Brain microvascular endothelial cell (primary cell): ENCODE measurements at places on chromosomes 1 and 21.
A peak's percentile ranks its signal among the peaks of the same experiment; 100 is the strongest.

DNA sequence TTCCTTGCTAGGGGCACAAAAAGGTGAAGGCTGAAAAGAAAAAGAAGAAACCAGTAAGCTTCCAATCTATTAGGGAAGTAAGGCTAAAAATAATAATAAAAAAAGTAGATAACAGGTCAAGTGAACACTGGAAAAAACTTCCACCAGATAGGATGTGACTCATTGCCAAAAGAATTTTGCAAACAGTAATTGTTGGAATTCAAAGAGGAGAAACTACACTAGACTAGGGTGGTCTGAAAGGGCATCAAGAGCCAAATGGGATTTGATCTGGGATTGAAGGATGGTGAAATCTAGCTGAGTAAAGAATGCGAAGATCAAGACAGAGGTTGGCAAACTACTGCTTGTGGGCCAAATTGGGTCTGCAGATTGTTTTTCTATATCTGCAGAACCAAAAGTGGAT lies 6.0 kb upstream of the ST6GALNAC3 start:
- DNase-seq, result no peak

DNA sequence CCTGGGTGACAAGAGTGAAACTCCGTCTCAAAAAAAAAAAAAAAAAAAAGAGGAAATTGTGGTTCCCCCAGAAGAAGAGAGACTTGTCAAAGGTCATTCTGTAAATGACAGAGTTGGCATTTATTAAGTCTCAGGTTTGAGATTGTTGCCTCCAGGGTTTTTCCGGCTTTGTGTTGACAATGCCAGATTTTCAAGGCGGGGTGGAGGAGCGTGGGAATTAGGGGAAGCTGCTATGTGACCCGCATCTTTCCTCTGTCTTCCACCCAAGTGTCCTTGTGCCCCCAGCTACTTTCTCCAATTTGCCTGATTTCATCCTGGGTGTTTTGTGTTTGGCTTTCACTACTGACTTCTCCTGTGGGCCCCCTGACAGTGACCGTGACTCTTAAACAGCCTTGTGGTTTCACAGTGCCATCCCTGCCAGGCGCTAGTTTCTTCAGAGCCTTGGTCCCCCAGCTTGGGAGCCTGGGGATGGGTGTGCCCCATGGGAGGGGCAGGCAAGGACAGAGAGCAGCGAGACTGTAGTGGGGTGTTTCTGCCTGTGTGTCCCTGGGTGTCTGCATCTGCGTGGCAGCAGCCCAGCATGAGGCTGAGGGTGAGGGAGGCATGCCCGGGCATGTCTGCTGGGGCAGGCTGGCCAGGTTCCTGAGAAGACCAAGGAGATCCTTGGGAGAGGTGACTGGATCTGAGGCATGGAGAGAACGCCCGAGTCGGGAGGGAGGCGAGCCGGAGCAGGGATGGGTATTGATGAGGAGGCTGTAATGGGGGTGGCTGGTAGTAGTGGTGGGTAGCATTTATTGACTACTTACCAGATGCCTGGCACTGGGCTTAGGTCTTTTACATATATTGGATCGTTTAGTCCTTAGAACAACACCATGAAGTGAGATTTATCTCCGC lies 46.3 kb downstream of the IER5 start:
- peak; percentile 49 for DNase-seq

DNA sequence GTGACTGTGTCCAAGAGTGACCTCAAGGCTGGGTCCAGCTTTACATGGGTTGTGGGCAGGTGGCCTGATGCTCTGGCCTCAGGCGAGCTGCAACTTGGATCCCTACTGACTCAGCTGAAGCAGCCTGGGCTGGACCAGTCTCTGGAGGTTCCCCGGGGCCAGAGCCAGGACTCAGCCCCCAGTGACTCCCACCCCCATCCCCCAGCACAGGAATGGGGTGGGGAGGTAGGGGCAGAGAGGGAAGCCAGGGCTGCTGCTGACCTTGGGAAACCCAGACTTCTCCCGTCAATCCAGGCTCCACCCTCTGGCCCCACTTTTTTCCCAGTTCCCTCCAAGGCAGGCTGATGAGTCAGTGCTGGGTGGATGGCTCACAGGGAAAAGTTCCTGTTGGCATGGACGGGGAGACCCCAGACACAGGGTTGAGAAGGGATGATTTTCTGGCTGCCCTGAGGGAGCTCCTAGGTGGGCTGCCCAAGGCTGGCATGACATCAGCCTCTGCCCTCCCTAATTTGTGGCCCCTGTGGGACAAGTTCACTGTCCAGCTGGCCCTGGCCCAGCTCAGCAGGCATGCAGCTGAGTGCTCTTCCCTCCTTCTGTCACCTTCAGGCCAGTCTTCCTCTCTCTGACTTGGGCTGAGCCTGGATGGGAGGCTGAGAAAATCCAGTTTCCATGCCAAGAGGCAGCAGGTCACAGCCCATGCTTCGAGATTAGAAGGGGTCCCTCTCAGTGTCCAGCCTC lies 2.2 kb downstream of the ZC3H12A start:
- DNase-seq, result peak; percentile 56

DNA sequence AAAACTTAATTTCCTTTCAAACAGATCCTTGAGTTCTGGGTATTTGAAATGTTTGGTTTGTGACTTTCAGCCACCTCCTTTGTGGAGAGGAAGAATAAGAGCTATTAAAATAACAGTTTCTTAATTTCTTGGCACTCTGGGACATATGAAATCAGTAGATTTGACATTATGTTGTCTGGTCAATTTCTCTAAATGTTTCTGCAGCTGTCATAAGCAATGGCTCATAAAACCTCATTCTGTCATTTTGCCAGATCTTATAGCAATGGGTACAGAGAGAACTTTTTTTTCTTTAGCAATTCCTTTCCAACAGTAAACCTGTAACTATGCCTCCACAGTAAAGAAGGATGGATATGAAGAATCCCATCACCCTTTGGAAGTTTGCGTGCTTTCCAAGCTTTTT lies 52.6 kb downstream of the LAMC1 start:
- no peak for DNase-seq

- no peak for DNase-seq
Observed at GRCh38 chr1:231073331-231073730, 33.3 kb upstream of the FAM89A start.

GRCh38 chr1:173503391-173503790 lies 26.3 kb downstream of the PRDX6 start:
- no peak for DNase-seq

GRCh38 chr1:93631626-93632365 lies 49.8 kb downstream of the BCAR3 start:
- DNase-seq, result no peak

- peak; percentile 95 for DNase-seq
Observed at GRCh38 chr1:58618303-58618702, 41.3 kb upstream of the TACSTD2 start.

- no peak for DNase-seq
Observed at GRCh38 chr1:156704166-156704711, 1.1 kb downstream of the CRABP2 start.

- no peak for DNase-seq
Observed at GRCh38 chr1:154877370-154877974, 7.4 kb upstream of the KCNN3 start.

DNA sequence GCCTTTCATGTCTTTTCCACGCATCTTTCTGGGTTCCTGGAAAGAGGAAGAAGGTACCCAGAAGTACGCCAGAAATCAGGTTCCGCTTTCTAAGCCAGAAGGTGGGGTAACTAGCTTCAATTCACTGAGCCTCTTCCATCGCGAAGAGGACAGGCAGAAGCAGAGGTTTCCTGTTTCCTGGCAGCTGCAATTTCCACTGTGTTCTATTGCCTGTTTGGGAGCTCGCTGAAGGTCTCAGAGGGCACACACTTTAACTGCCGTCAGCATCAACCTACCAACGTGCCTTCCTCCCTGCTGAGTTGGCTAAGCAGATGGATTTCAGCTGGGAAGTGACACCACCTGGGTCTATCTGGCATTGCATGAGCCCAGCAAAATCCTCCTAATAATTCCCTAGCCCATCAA lies 10.0 kb downstream of the NCF2 start:
- DNase-seq, result no peak

- no peak for DNase-seq
Observed at GRCh38 chr1:150366416-150367296, 2.7 kb downstream of the RPRD2 start.

DNA sequence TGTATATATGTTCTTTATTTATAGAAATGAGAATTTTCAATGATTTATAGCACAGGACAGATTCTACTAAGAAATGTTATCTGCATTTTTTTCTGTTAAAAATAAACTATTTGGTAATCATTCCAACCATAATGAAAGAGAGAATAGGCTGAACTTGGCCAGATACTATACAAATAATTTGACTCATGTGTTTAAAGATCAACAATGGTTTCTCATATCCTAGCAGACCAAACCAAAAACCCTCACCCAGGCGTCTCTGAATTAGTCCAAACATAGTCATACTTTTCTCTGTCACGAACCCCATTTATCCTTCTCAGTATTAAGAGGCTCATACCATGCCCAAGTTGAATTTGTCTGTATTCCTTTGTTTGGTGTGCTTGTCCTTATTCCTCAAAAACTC lies 40.3 kb downstream of the RPE65 start:
- no peak for DNase-seq

DNA sequence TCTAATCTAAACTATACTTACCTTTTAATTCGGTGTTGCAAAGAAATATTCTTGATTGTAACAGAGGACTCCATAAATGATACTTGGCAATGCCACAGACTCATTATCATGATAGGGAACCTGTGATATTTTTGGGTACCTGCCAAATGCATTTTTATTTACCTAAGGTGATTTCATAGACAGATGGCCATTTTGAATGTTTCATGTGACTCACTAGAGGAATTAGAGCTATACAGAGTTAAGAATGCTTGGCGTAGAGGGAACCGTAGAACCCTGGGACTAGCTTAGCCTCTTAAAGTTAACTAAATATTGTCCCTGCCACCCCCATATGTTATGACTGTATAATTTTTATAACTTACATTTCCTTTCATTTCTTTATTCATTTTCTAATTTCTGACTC lies 136.1 kb downstream of the DISP1 start:
- DNase-seq, result no peak

- DNase-seq, result no peak
Observed at GRCh38 chr1:3035563-3036446, 14.5 kb downstream of the ACTRT2 start.

DNA sequence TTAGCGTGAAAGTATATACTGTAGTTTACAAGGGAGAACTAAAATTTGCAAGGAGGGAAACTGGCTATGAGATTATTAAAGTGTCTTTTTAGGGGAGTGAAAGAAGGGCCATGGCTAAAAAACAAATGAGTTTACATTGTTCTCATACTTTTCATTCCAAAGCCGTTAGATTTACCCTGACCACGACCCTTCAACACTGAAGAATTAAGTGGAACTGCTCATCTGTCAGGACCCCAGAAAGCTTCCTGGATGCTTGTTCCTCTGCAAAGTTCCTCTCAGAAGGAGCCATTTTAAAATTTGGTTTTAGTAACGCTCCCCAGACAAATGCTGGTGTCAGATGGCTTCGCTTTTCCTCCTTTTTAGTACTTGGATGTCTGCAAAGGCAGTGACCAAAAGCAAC lies 82.7 kb upstream of the ZBTB18 start:
- DNase-seq, result peak; percentile 24

- DNase-seq, result no peak
Observed at GRCh38 chr1:25687221-25688017, 70.8 kb downstream of the MAN1C1 start.

GRCh38 chr1:58884706-58885661 lies 101.1 kb upstream of the JUN start:
- no peak for DNase-seq

GRCh38 chr1:85583611-85584263 lies 3.2 kb downstream of the CCN1 start:
- no peak for DNase-seq

GRCh38 chr1:34784751-34785221 lies 3.8 kb downstream of the GJB3 start:
- DNase-seq, result no peak

- no peak for DNase-seq
Observed at GRCh38 chr1:184051138-184051484, 419 bp upstream of the TSEN15 start.

DNA sequence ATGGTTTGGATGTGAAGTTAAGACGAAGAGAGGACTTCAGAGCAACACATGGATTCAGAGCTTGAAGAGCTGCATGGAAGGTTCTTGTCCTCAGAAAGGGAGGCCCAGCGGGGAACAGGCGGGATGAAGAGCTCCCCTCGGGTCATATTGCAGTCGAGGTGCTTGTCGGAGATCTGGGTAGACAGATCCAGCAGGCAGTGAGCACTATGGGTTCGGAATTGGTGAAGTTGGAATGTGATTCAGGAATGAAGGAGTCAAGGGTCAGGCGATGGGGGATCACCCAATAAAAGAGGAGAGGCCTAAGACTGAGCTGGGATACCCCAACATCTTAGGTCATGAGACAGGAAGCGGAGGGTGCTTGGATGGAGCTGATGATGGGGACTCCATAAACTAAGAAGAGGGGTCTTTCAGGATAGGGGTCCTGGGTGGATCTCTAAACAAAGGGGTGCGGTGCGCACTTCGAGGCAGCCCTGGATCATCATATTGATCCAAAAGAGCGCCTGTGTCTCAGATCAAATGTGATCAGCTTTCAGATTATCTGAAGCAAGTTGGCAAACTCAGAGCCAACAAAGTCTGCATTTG lies 176.3 kb upstream of the VAMP3 start:
- DNase-seq, result no peak

- DNase-seq, result no peak
Observed at GRCh38 chr21:44018813-44019567, 6.9 kb downstream of the TRAPPC10 start.

DNA sequence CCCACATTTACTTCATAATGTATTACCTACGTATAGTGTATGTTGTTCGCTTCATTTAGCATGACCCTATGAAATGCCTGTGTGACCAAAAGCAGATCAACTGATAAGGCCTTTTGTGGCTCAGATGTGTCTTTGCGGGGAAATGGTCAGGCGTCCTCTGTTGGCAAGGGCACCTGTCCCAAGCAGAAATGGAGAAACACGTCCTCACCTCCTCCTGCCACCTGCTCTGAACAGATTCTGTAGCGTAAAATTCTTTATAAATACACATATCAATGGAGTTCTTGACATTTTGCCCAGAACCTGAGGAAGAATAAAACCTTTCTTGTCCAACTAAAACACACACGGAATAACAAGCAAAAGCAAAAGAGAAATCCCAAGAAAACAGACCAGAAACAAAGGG lies 417.9 kb downstream of the KIF26B start:
- DNase-seq, result no peak

DNA sequence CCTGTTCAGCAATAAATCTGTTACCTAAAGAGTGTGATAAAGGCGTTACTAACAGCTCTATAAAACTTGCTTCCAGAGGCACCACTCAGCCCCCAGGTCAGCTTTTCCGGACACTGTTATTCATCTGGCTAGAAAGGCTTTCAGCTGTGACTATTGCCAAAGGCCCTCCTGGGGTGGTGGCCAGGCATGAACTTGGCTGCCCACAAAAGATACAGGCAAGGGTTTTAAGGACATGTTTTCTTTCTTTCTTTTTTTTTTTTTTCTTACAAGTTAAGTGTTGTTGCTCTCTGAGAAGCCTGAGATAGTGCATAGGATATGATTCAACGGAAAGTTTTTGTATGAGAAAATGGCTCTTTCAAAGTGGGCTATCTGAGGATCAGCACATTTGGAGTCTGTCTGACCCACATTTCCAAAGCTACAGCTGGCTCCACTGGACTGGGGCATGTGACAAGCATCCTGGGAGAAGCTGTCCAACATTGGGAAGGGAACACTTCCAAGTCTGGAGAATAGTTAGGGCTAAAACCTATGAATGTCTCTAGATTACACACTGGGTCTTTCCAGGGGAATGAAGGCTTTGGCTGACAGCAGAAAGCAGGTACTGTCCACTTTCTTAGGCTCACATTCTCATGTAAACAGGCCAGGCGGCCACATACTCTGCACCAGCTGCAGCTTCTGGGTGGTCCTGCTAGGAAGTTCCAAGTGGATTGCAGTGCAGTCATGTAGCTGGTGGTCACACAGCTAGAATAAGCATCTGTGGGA lies 639.7 kb downstream of the LMO4 start:
- peak; percentile 65 for DNase-seq
